Liver (tissue), 10 donors: ENCODE measurements at places on chromosomes 13 and 19.

- no peak for DNase-seq
Observed at GRCh38 chr19:54095136-54095858, 5.3 kb downstream of the OSCAR start.

- DNase-seq: no peak
Observed at GRCh38 chr19:16883522-16883921, 5.3 kb upstream of the F2RL3 start.

- peak; percentile 61 for DNase-seq
Observed at GRCh38 chr19:19061506-19061905, 2.3 kb upstream of the SLC25A42 start.

GRCh38 chr13:69101841-69102240, 1005.8 kb upstream of the ATXN8OS start:
- no peak for DNase-seq

- DNase-seq: no peak
Observed at GRCh38 chr19:21117041-21117907, 24.6 kb upstream of the ZNF431 start.
